ENCODE measurements at places on chromosomes 1 and 21. TPM values are rescaled to one million over a fixed set of nuclear protein-coding genes. Genes with fewer than 3 reads are reported as not detected.
A peak's percentile ranks its signal among the peaks of the same experiment; 100 is the strongest.

Gene RHD
- not detected for total RNA-seq

Gene LEMD1
- not detected for total RNA-seq

GRCh38 chr1:162599451-162599850 lies 32.8 kb upstream of the DDR2 start:
- H3K36me3 ChIP-seq: peaks cover 36% of the 10 kb centered on the region
- no peaks in the 10 kb centered on the region for H3K27me3 ChIP-seq
- no peak overlapping the region for H3K4me3 ChIP-seq
- no peaks in the 10 kb centered on the region for H3K4me1 ChIP-seq

- no peaks in the 10 kb centered on the region for H3K36me3 ChIP-seq
- H3K27ac ChIP-seq: no peak overlapping the region
- DNase-seq: no peak
- no peaks in the 10 kb centered on the region for H3K27me3 ChIP-seq
- H3K4me1 ChIP-seq: peaks cover 4% of the 10 kb centered on the region
- H3K4me3 ChIP-seq: no peak overlapping the region
Observed at GRCh38 chr1:54168206-54168965, 15.6 kb upstream of the CDCP2 start.

GRCh38 chr1:185670187-185670627 lies 64.0 kb upstream of the HMCN1 start:
- H3K27ac ChIP-seq: peak overlapping the region; percentile 54
- peaks cover 21% of the 10 kb centered on the region for H3K4me1 ChIP-seq
- no peaks in the 10 kb centered on the region for H3K27me3 ChIP-seq
- peaks cover 10% of the 10 kb centered on the region for H3K36me3 ChIP-seq
- DNase-seq: peak; percentile 29
- no peak overlapping the region for H3K4me3 ChIP-seq

- DNase-seq: no peak
- H3K27ac ChIP-seq: no peak overlapping the region
- no peaks in the 10 kb centered on the region for H3K4me1 ChIP-seq
- H3K36me3 ChIP-seq: no peaks in the 10 kb centered on the region
- H3K27me3 ChIP-seq: peaks cover 73% of the 10 kb centered on the region
- no peak overlapping the region for H3K4me3 ChIP-seq
Observed at GRCh38 chr1:156616463-156616862, 2.8 kb upstream of the HAPLN2 start.

GRCh38 chr1:6803357-6803756 lies 18.1 kb downstream of the CAMTA1 start:
- peaks cover 39% of the 10 kb centered on the region for H3K4me1 ChIP-seq
- H3K27me3 ChIP-seq: no peaks in the 10 kb centered on the region
- no peak for DNase-seq
- no peak overlapping the region for H3K27ac ChIP-seq

DNA sequence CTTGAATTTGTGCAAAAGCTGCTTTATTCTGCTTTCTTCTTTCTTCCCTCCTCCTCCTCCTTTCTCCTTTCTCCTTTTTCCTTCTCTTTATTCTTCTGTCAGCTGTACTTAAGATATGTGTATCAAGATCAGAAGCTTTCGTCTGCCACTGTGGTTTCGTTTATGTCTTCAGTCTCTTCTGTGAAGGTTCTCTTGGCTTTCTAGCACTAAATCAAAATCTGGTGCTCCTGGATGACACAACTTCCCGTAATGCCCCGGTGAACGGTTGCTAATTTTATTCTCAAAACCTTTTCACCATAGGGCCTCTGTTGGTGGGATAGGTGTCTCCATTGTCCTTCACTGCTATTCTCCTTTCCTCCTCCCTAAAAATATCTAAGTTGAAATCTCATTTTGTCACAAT lies 5.0 kb downstream of the ATF6 start:
- peaks cover 13% of the 10 kb centered on the region for H3K36me3 ChIP-seq
- DNase-seq: no peak
- no peaks in the 10 kb centered on the region for H3K27me3 ChIP-seq
- H3K4me1 ChIP-seq: peaks cover 41% of the 10 kb centered on the region
- H3K4me3 ChIP-seq: no peak overlapping the region

GRCh38 chr1:157089789-157090188 lies 9.8 kb downstream of the ETV3L start:
- peaks cover 2% of the 10 kb centered on the region for H3K4me1 ChIP-seq
- H3K4me3 ChIP-seq: no peak overlapping the region
- no peaks in the 10 kb centered on the region for H3K36me3 ChIP-seq
- H3K27ac ChIP-seq: no peak overlapping the region
- H3K27me3 ChIP-seq: peaks cover 6% of the 10 kb centered on the region
- DNase-seq: no peak

Gene SNIP1
- 25.2 TPM for total RNA-seq

DNA sequence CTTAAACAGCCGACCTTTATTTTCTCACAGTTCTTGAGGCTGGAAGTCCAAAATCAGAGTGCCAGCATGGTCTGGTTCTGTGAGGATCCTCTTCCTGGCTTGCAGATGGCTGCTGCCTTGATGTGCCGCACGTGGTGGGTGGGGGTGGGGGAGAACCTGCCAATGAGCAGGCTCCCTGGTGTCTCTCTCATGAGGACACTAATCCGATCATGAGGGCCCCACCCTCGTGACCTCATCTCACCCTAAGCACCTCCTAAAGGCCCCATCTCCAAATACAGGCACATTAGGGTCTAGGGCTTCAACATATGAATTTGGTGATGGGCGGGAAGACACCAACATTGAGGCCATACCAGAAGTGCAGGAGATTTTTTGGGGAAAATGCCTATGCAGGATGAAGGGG lies 37.8 kb downstream of the ACTN2 start:
- no peak for DNase-seq
- no peaks in the 10 kb centered on the region for H3K4me1 ChIP-seq
- no peaks in the 10 kb centered on the region for H3K27me3 ChIP-seq
- H3K4me3 ChIP-seq: no peak overlapping the region

- no peak overlapping the region for H3K4me3 ChIP-seq
- H3K27me3 ChIP-seq: peaks cover 9% of the 10 kb centered on the region
- H3K27ac ChIP-seq: no peak overlapping the region
- no peaks in the 10 kb centered on the region for H3K36me3 ChIP-seq
- no peak for DNase-seq
Observed at GRCh38 chr1:175317309-175317708, 124.7 kb upstream of the KIAA0040 start.

DNA sequence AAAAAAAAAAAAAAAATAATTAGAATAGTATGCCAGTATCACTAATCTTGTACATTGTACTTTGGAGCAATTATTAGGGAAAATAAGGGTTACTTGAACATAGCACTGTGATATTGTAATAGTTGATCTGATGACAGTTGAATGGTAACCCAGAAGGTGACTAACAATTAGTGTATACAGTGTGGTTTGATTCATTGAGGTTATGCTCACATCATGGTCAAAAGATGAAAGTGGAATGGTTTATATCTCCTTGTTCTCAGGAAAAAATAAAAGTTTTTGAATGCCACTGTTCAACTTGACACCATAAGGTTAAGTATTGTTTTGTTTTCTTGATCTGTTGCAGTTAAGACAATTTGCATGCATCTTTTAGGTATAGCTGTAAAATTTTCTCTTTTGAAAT lies 87.0 kb downstream of the GPR52 start:
- no peak overlapping the region for H3K27ac ChIP-seq
- no peak overlapping the region for H3K4me3 ChIP-seq
- H3K36me3 ChIP-seq: peaks cover 41% of the 10 kb centered on the region
- no peaks in the 10 kb centered on the region for H3K4me1 ChIP-seq
- H3K27me3 ChIP-seq: no peaks in the 10 kb centered on the region
- no peak for DNase-seq

GRCh38 chr21:30340714-30341573 lies 3.5 kb upstream of the KRTAP27-1 start:
- H3K27ac ChIP-seq: no peak overlapping the region
- no peak overlapping the region for H3K4me3 ChIP-seq
- H3K27me3 ChIP-seq: peaks cover 6% of the 10 kb centered on the region
- no peaks in the 10 kb centered on the region for H3K4me1 ChIP-seq
- DNase-seq: no peak
- H3K36me3 ChIP-seq: no peaks in the 10 kb centered on the region

Gene FCGR2B
- 0.20 TPM for total RNA-seq

DNA sequence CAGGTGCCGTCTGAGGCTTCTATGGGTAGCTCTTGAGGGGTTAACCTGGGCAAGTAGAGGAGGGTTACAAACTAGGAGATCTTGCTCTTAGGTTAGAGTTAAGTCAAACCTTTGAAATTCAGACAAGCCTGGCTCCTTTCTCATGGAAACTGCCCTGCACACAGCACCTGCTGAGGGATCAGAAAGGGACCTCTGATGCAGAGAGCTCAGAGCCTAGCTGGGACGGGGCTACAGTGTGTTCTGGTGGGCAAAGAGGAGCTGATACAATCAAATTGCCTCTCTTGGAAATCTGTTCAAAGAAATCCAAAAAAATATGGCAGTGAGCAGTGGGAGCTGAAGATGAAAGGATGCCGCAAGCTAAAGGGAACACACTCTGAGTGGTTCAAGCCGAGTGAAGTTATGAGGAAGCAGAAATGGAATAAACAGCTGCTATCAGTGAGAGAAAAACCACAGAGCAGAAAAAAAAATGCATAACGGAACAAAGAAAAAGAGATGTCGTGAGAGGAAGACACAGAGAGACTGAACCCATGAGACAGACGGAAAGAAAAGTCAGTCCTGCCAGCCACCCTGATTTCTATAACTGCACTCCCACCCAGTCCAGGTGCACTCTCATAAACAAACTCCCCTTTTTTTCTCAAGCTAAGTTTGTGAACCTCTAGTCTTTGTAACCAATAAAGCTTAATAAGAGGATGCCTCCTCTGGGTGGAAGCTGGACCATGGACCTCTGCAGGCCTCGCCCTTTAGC lies 26.6 kb downstream of the PAFAH2 start:
- peak overlapping the region; percentile 94 for H3K27ac ChIP-seq
- H3K4me1 ChIP-seq: peaks cover 36% of the 10 kb centered on the region
- H3K36me3 ChIP-seq: peaks cover 44% of the 10 kb centered on the region
- DNase-seq: peak; percentile 21

DNA sequence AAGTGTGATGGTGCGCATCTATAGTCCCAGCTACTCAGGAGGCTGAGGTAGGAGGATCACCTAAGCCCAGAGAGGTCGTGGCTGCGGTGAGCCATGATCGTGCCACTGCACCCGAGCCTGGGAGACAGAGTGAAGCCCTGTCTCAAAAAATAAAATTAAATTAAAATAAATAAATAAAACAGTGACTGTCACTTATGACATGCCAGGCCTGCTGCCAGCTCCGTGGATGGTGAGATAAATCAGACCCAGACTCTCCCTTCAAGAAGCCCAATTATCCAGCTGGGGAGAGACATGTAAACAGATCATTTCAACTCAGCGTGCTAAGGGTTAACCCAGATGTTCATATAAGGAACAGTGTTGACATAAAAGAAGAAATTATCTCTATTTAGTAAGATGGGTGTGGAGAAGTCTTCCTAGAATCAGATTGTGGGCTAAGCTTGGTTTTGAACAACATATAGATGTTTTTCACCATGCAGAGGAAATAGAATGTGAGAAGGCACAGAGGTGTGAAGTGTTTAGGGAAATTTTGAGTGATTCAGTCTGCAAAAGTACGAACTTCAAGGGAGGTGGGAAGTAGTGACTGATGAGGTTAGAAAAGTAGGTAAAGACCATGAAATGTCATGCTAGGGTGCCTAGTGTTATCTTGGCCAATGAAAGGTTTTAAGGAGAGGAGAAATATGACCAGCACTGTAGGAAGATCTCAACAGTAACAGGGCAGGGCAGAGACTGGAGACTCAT lies 18.3 kb downstream of the YARS1 start:
- H3K27ac ChIP-seq: peak overlapping the region; percentile 94
- H3K4me3 ChIP-seq: peak overlapping the region; percentile 57
- peaks cover 62% of the 10 kb centered on the region for H3K36me3 ChIP-seq
